HEK293T (cell line): ENCODE measurements at places on chromosomes 5 and 9.

GRCh38 chr9:119339056-119339455, 30.2 kb downstream of the BRINP1 start:
- no peak for DNase-seq

GRCh38 chr5:94788527-94788926, 170.1 kb downstream of the SLF1 start:
- no peak for DNase-seq

DNA sequence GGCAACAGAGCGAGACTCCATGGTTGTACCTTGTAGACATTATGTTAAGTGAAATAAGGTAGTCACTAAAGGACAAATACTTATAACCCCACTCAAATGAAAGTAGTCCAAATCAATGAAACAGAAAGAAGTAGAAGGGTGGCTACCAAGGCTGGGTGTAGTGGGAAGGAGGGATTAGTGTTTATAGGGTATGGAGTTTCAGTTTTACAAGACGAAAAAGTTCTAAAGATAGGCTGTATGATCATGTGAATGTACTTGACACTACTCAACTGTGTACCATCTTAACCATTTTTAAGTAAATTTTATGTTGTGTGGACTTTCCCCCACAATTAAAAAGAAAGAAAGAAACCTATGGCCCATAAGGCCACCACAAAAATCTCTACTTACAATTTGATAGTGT, 32.2 kb downstream of the ALDH7A1 start:
- no peak for DNase-seq

- DNase-seq = no peak
Observed at GRCh38 chr5:135342551-135342875, 56.5 kb downstream of the MACROH2A1 start.

DNA sequence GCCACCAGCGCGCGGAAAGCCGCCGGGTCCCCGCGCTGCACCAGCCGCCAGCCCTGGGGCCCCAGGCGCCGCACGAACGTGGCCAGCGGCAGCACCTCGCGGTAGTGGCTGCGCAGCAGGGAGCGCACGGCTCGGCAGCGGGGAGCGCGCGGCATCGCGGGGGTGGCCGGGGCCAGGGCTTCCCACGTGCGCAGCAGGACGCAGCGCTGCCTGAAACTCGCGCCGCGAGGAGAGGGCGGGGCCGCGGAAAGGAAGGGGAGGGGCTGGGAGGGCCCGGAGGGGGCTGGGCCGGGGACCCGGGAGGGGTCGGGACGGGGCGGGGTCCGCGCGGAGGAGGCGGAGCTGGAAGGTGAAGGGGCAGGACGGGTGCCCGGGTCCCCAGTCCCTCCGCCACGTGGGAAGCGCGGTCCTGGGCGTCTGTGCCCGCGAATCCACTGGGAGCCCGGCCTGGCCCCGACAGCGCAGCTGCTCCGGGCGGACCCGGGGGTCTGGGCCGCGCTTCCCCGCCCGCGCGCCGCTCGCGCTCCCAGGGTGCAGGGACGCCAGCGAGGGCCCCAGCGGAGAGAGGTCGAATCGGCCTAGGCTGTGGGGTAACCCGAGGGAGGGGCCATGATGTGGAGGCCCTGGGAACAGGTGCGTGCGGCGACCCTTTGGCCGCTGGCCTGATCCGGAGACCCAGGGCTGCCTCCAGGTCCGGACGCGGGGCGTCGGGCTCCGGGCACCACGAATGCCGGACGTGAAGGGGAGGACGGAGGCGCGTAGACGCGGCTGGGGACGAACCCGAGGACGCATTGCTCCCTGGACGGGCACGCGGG, at the start of gene TERT:
Gene TERT (minus strand): TSS at position 234 of the 815 bp plus-strand sequence. CDS start 79 bp downstream, at position 155.
- DNase-seq = peak; percentile 46

- DNase-seq = no peak
Observed at GRCh38 chr5:150780816-150781221, 2.3 kb downstream of the SMIM3 start.

DNA sequence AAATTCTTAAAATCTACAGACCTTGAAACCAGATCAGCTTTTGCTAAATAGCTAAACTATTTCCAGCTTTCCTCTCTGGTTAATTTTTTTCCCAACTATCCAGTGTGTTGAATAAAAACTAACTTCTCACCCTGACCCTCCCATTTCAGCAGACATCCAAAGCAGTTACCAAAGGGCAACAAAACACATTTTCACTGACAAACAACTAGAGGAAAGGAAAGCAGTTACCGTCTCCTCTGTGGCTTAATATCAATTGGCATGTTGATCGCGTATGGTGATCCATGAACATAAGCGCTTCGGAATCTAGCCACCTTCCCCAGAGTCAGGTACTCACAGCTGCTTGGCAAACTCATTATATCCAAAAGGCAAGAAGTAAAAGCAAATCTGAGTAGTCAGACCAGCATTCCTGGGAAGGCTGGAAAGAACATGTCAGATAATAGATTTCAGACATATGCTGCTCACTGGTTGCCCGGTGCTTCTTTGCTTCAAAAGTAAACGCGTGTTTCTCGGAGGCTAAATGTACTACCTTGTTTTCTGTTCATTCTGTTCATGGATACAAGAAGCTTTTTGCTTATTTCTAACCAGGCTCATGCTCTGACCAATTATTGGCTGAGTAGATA, 463.4 kb downstream of the PDE4D start:
- no peak for DNase-seq

- no peak for DNase-seq
Observed at GRCh38 chr9:131817073-131817472, 77.2 kb upstream of the RAPGEF1 start.

GRCh38 chr5:1051366-1051720, 42.7 kb downstream of the NKD2 start:
- DNase-seq = no peak

DNA sequence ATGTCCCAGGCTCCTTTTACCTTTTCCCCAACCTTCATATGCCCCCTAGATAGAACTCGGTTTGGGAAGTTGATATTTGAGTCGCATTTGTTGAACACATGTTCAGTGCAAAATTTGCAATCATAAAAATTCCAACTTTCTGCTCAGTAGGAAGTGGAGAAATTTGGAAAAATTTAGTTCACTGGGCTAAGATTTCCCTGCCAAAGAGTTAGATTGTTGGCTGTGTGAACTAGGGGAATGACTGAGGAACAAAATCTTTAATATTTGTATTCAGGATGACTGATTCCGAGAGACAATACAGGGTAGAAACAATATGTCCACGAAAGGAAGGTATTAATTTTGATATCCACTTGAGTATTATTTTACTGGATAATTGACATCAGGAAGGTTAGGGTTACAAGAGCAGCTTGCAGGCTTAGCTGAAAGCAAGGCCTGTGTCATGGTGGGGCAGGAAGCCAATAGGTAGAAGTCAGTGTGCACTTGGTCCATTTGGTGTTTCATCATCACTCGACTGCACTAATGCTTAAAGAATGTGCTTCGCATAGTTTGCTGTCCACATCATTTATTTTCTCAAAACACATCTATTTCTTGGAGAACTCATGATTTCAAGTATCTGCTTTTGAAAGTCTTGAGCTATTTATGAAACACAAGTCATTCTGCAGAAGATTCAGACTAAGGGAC, 59.4 kb upstream of the GNA14 start:
- DNase-seq = no peak

GRCh38 chr5:97075649-97076048, 66.8 kb downstream of the LIX1 start:
- no peak for DNase-seq

- DNase-seq = no peak
Observed at GRCh38 chr5:107474361-107474715, 196.4 kb downstream of the EFNA5 start.

DNA sequence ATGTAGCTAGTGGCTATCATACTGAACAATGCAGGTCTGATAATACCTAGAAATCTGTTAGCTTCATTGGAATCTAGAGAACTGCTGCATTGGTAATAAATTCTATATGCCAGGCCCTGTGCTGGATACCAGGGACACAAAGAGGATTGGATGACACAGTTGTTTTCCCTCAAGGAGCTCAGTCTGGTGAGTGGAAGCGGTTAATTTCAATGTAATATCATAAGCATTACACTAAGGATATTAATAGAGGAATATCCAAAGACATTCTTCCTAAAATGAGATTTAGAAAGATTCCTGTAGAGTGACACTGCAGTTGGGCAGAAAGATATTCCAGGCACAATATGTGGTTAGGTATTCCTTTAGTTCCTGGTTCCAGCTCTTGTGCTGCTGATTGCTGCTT, 5.9 kb downstream of the CMYA5 start:
- DNase-seq = no peak

- peak; percentile 16 for DNase-seq
Observed at GRCh38 chr5:23820765-23821471, 313.5 kb downstream of the PRDM9 start.

- no peak for DNase-seq
Observed at GRCh38 chr9:93305497-93306020, 121.6 kb downstream of the WNK2 start.

- DNase-seq = peak; percentile 75
Observed at GRCh38 chr5:132777209-132778069, at the start of gene SEPTIN8. SEPTIN8 (minus strand) TSS chr5:132777239; CDS start chr5:132777137, 102 bp downstream.
